ENCODE measurements at places on chromosomes 1 and 21. TPM values are rescaled to one million over a fixed set of nuclear protein-coding genes. Genes with fewer than 3 reads are reported as not detected.

The S100A7A gene
- total RNA-seq, result not detected

The S100A8 gene
- not detected for total RNA-seq

The HRNR gene
- total RNA-seq, result not detected

The SUCO gene
- total RNA-seq, result 12.4 TPM

The GPR157 gene
- total RNA-seq, result 5.3 TPM

The IGFN1 gene
- total RNA-seq, result 0.44 TPM

The SLC25A33 gene
- total RNA-seq, result 3.1 TPM

The SOAT1 gene
- 34.9 TPM for total RNA-seq

The NUP210L gene
- total RNA-seq, result 0.06 TPM

The OR2L5 gene
- total RNA-seq, result not detected

The RHBG gene
- not detected for total RNA-seq

The WNT4 gene
- 0.27 TPM for total RNA-seq

The DIO1 gene
- total RNA-seq, result not detected

The GRHL3 gene
- total RNA-seq, result 1.0 TPM

The IRF6 gene
- total RNA-seq, result 0.21 TPM

The SLAMF8 gene
- total RNA-seq, result 0.09 TPM

The DTL gene
- total RNA-seq, result 20.0 TPM

The UROD gene
- total RNA-seq, result 42.4 TPM

The OVAAL gene
- 0.46 TPM for total RNA-seq

The S100A1 gene
- 0.86 TPM for total RNA-seq

The SYCP1 gene
- total RNA-seq, result not detected

The KRTAP13-4 gene
- total RNA-seq, result not detected

The PGBD5 gene
- total RNA-seq, result 0.36 TPM

The CPLANE2 gene
- 3.8 TPM for total RNA-seq

The PLCH2 gene
- 0.40 TPM for total RNA-seq

The UBE2U gene
- not detected for total RNA-seq

The GPA33 gene
- total RNA-seq, result not detected

The SMCP gene
- not detected for total RNA-seq

The CA14 gene
- not detected for total RNA-seq

The TFAP2E gene
- total RNA-seq, result 0.54 TPM

The ARPC5 gene
- 175 TPM for total RNA-seq

The LCE2C gene
- not detected for total RNA-seq

The TESK2 gene
- 0.29 TPM for total RNA-seq
